ENCODE measurements at places on chromosomes 3 and 15. TPM values are rescaled to one million over a fixed set of nuclear protein-coding genes. Genes with fewer than 3 reads are reported as not detected.

Gene NEK11
- 8.1 TPM for total RNA-seq

GRCh38 chr3:184563561-184563925 lies 2.0 kb downstream of the EPHB3 start:
- no peak for DNase-seq

Gene POTEB2
- total RNA-seq = not detected

DNA sequence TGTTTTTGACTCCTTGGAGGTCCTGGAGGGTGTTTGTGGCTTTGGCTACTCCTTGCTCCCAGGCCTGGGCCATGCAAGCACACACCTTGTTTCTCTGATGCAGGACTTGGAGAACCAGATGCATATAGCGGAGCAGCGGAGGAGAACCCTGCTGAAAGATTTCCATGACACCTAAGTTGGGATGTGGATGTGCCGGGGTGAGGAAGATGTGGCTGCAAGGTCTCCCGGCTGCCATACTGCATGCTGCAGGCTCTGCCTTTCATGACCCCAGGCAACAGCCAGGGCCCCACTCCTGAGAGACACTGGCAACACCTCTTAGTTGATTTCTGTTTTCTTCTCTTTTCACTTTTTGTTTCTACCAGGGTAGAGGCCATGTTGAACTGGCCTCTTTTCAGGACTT lies 6.9 kb upstream of the P4HTM start:
- DNase-seq = no peak

Gene SUSD5
- 0.98 TPM for total RNA-seq

DNA sequence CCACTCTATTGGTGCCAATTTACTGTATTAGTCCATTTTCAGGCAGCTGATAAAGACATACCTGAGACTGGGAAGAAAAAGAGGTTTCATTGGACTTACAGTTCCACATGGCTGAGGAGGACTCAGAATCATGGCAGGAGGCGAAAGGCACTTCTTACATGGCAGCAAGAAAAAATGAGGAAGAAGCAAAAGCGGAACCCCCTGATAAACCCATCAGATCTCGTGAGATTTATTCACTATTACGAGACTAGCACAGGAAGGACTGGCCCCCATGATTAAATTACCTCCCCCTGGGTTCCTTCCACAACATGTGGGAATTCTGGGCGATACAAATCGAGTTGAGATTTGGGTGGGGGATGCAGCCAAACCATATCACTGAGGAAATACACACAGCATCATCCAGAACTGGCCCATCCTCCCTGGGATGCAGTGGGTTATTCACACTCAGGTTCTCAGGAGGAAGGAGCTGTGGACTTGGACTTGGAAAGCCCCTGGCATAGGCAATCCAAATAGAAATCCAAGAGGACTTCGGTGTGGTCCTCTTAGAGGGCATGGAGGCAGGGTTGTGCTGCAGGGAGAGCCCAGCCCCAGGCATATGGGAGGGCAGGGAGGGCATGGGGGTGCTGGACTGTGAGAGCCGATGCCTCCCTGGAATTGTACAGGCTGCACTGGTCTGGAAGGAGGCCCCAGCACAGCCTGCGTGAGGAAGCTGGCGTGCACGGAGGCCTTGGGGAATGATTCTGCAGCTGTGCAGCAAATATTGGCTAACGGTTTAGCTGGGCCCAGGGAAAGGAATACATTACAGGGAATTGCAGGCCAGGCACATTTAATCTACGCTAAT lies 62.9 kb downstream of the EFCAB12 start:
- DNase-seq = no peak

DNA sequence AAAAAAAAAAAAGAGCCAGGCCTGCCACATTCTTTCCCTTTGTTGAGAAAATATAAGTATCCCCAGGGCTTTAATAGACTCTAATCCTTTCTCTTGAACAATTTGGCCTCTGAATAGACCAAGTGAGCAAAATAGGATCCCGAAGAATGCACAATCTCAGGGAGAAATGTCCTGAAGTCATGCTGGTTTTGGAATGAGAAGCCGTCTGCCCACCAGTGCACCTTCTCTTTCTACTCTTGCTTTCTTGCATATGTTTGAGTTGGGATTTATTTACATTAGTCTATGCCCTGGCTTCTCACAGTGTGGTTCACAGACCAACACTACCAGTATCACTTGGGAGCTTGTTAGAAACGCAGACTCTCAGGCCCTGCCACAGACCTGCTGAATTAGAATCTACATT lies 153.0 kb downstream of the ZNF621 start:
- DNase-seq = no peak

GRCh38 chr3:175386630-175387029 lies 527.5 kb downstream of the NAALADL2 start:
- DNase-seq = peak; percentile 97

- DNase-seq = no peak
Measured at GRCh38 chr3:185297867-185298266, 44.0 kb upstream of the EHHADH start.

DNA sequence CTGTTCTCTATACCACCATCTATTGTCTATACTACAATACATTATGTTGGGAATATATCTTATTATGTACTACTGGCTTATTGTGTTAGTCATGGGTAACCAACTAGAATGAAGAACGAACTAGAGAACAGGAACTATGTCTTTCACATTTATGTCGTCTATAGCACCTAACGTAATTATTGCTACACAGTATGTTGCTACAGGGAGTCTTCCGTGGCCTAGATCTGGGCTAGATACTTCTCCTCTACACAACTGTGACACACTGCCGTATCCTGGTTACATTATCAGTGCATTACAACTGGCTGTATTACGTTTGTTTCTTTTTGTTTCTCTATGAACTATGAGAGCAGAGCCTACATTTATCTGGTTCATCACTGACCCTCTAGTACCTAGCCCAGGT lies 34.0 kb downstream of the SCG5 start:
- DNase-seq = no peak

DNA sequence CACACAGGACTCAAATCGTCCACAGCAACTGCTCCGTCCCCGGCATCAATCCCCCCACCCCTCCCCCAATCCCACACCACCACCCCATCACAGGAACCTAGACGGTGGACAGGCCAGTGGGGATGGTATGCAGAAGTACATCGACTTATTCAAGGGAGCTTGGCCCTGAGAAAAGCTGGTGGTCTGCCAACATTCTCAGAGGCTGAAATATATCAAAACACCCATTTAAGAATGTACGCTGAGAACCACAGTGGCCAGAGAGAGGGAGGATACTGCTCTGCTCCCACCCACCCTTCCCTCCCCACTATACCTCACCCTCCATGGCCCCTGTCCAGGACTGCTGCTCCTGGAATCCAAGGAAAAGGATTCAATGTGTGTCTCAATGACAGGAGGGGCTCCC lies 12.4 kb upstream of the USP3 start:
- no peak for DNase-seq

DNA sequence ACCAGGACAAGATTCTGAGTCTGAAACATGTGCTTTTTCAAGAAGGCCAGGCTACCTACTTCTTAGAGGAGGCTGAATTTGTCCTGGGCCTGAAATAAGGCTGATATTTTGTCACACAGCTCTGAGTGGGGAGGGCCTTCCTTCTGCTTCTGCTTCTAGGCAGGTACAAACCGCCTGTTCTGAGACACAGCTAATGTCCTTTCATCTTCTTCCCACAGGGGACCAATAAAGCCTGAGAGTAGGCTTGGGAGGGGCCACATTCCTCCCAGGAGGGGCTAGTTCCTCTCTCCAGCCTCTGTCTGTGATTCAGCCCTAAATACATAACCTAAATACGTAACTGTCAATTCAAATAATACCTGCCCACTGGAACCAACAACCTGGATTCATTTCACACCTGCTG lies 34.8 kb downstream of the CRYGS start:
- DNase-seq = no peak

Gene PTPN23
- total RNA-seq = 8.5 TPM

GRCh38 chr15:34760909-34761308 lies 6.1 kb upstream of the GJD2 start:
- no peak for DNase-seq

DNA sequence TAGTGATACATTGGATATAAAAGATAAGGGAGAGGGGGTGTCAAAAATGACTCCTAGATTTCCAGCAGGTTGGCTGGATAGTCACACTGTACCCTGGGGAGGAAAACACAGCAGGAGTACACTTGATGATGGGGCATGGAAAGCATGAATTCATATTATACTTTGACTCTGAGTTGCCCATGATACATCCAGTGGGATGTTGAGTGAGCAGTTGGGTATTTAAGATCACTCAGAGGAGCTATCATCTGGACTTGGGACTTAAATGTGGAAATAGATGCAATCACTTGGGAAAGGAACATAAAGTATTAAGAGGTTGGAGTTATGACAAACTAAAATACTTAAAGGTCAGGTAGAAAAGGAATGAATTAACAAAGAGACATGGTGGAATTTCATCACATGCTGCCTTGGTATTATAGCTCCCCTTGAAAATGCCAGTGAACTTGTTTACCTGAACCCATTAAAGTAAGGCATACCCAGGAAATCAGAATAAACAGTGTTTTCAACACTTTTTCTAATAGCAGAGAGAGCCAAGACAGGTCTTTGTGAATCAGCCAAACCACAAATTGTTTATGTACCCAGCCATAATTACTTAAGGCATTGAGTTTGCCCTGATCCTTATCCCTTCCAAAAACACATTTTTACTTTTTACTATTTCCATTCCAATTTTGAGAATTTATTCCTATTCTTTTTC lies 49.9 kb upstream of the ABI3BP start:
- DNase-seq = peak; percentile 67

DNA sequence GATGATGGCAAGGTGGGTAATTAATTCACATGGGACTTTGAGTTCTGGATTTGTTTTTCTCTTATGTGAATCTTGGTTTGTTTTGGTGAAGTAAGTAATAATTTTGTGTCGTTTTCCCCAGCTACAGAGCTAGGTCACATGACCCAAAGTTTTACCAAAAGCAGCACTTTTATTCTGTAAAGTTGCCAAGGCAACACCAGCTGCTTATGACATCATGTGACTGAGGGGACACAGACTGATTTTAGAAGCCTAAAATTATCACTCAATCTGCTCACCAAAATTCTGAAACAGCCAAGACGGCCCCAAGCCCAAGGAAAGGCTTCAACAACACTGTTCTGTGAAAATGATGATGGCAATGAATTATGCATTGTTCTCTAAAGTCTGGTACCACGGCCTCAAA lies 63.9 kb downstream of the MEX3B start:
- DNase-seq = no peak

Gene TGM5
- not detected for total RNA-seq

GRCh38 chr3:55564726-55565125 lies 77.6 kb upstream of the WNT5A start:
- DNase-seq = no peak

- peak; percentile 73 for DNase-seq
Measured at GRCh38 chr3:125160606-125161371, 51.8 kb downstream of the SLC12A8 start.

Gene SIDT1
- 0.17 TPM for total RNA-seq

- DNase-seq = no peak
Measured at GRCh38 chr3:155673421-155673820, 71.5 kb downstream of the PLCH1 start.

Gene PAQR5
- total RNA-seq = 1.3 TPM

DNA sequence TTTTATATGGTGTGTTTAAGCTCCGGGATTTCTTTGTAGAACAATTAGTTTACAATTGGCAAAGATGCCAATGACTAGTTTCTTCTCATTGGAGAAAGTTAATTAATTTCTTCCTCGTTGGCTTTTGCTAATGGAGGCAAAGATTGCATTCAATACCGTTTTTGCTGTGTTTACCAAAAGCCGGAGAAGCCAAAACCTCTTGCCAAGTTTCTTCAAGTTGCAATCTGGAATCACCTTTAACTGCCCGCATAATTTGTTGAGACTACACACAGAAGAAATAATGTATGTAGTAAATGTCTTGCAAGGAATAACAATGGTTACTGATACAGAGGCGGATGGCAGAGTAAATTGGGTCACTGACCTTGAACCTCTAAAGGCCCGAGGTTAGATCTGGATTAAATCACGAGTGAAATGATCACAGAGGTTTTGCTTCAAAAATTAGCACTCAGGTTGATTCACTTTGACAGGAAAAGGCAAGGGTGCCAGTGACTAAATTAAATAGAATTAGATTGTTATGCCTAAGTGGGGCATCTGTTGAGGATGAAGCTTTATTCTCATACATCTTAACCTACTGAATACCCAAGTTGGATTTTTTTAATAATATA lies 732.1 kb upstream of the NR2F2 start:
- DNase-seq = no peak

DNA sequence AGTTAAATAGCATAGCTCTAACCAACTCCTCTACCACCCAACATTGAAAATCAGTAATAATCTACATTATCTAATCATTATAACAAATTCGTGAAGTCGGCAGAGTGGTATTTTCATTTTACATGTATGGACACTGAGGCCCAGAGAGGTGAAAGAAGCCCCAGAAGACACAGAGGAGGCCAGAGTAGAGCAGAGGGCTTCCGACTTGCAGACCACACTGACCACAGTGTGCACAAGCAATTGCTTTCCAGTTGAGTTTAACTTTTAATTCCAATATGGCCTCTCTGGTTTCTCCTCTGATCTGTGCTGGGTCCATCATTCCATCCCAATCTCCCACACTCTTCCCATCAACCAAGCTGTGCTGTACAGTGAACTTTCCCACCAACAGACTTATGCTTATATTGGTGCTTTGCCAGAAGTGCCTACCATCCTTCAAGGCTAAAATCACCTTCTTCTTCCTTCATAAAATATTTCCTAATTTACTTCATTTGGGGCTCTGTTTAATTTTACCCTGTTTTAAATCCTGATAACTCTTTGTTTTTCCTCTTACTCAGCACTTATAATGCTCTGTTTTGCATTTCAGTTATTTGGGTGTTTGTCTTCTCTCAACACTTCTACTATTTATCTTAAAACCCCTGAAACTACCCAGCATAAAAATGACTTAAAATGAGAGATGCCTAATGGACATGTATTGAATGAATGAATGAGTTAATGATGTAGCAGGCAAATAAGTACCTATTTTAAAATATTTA lies 81.8 kb upstream of the TNFSF10 start:
- no peak for DNase-seq

DNA sequence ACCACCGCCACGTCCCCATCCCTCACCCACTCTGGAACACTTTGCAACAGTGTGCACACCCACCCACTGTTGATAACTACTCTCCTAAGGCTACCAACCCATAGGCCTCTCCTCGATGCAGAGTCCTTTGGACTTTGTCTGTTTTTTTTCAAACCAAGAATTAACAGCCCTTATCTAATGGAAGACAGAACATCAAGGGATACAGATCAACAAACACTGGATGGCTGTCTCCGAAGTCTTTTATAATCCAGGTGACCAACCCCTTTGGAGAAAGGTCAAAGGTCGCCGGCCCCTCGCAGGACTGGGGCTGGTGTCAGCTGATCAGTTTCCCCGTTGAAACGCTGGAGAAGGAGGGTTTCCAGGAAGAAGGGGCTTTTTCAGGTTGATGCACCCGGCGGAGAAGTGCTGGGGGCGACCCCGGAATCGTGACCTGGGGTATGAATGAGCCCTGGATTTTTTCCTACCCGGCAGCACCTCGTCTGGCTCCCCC lies 532 bp downstream of the B4GALT4 start:
- DNase-seq = peak; percentile 40

- peak; percentile 97 for DNase-seq
Measured at GRCh38 chr3:105526360-105527111, 159.8 kb downstream of the ALCAM start.

Gene C3orf33
- 1.7 TPM for total RNA-seq

Gene CD96
- total RNA-seq = 0.22 TPM

GRCh38 chr3:177553579-177553978 lies 356.3 kb upstream of the TBL1XR1 start:
- DNase-seq = no peak

All from M059J (cell line).